ENCODE measurements at places on chromosomes 12 and 14. TPM values are rescaled to one million over a fixed set of nuclear protein-coding genes. Genes with fewer than 3 reads are reported as not detected.

Gene KRT83
- not detected for polyA plus RNA-seq

DNA sequence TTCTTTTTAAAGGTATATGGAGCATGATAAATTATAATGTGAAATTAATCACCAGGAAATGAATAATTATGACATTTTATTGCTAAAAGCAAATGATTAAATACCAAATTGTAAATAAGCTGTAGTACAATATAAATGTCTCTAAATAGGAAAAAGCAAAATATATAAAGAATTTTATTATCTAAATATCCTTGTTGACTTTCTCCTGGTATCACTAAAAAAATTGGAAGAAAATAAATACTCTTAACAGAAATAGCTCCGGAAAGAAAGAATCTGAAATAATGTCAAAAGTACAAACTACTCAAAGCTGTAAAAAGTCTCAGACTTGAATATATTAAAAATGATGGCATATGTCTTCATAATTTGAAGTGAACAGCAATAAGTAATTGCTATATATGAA is at the start of gene OR11H7:
Gene OR11H7, plus strand, starts transcription at position 301 of the 400 bp plus-strand sequence.
- DNase-seq, result no peak

Gene SVOP
- polyA plus RNA-seq, result 0.13 TPM

- peak; percentile 63 for DNase-seq
Measured at GRCh38 chr12:131912518-131913274, 16.4 kb upstream of the PUS1 start.

Gene ATG14
- 24.5 TPM for polyA plus RNA-seq

DNA sequence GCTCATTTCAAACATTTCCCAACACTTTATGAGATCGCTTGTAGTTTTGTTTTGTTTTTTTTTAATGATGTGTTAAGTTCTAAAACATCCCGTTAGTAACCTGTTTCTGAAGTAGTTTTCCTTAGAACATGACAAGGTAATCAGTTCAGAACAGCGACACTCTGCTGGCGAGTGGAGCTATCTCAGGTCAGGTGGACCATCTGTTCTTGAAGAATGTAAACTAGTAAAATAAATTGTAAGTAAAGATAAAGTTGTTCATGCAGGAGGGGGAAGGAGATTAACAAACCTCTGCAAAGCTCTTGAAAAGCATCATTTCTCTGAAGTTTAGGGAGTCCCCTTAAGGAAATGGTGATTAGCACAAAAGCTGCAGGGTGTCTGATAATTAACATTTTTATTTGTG is 71.9 kb upstream of the DACT1 start:
- no peak for DNase-seq

DNA sequence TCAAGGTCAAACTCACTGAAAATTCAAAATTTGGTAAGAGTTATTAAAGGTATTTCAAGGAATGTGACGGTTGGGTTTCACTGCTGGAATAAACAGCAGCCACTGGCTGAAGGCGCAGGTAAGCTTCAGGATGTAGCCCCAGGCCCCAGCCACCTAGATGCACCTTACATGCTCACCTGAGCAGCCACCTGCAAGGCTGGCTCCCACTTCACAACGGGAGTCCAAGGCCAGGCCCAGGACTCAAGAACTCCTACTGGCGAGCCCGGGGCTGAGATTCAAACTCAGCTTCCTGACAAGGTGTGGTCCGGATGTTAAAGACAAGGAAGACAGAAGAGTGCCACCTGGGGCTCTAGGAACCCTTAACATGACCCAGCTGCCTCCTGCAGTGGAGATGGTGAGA is 78.4 kb downstream of the ITPK1 start:
- peak; percentile 37 for DNase-seq

Gene LRFN5
- polyA plus RNA-seq, result 6.4 TPM

- no peak for DNase-seq
Measured at GRCh38 chr12:70576341-70577282, 60.6 kb downstream of the PTPRB start.

- DNase-seq, result no peak
Measured at GRCh38 chr12:101795013-101795412, 35.7 kb downstream of the GNPTAB start.

DNA sequence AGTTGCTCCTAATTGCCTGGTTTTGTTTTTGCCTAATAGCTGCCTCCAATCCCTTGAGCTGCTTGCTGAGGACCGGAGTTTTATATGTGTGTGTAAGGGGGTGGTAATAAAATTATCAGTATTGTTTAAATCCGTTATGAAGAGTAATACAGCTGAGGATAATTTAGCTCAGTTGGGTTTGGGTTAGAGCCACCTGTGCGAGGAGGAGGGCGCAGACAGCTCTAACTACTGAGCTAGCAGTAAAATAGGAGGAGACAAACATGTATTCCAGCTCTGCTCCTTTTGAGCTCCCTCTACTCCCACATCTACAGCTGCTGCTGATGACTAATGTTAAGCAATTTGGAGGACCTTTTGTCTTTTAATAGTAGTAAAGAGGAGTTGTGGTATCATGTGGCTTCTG is 61.5 kb downstream of the SPATS2 start:
- DNase-seq, result no peak

GRCh38 chr14:88044776-88045446 is 40.0 kb downstream of the GPR65 start:
- no peak for DNase-seq

Gene TMEM52B
- 0.44 TPM for polyA plus RNA-seq

GRCh38 chr14:77986773-77987172 is 183.4 kb upstream of the NRXN3 start:
- DNase-seq, result no peak

Gene KIF21A
- polyA plus RNA-seq, result 12.7 TPM

GRCh38 chr12:49518914-49519573 is 19.8 kb upstream of the KCNH3 start:
- DNase-seq, result no peak

- DNase-seq, result no peak
Measured at GRCh38 chr14:87014856-87015255, 978.1 kb downstream of the GALC start.

GRCh38 chr14:64581363-64581762 is 31.6 kb downstream of the PPP1R36 start:
- DNase-seq, result no peak

Measured in left lung (tissue), 14 donors.